A549 treated with Hydrocortisone at 1 μM for 4 hours (cell line): ENCODE measurements at places on chromosomes 12 and 14. TPM values are rescaled to one million over a fixed set of nuclear protein-coding genes. Genes with fewer than 3 reads are reported as not detected.

The LYZ gene
- 0.05 to 0.37 TPM in 2 of 5 replicates, not detected in the others for total RNA-seq

The INF2 gene
- 89.2 to 127 TPM (median 116 TPM) in 5 replicates for total RNA-seq

The AKAP6 gene
- 0.32 to 0.61 TPM (median 0.40 TPM) in 5 replicates for total RNA-seq

The GPRC5D gene
- total RNA-seq = not detected in 5 replicates

The SLC25A21 gene
- 0.50 to 1.9 TPM (median 0.93 TPM) in 5 replicates for total RNA-seq

The CISTR gene
- total RNA-seq = not detected in 5 replicates

The MANSC4 gene
- not detected in 5 replicates for total RNA-seq

The FSCB gene
- total RNA-seq = not detected in 5 replicates

The C12orf54 gene
- not detected in 5 replicates for total RNA-seq

The NFATC4 gene
- 0.10 to 0.31 TPM (median 0.15 TPM) in 4 of 5 replicates, not detected in the other for total RNA-seq

The CLEC6A gene
- not detected in 5 replicates for total RNA-seq

The ADAMTS20 gene
- total RNA-seq = not detected in 5 replicates

The PIWIL1 gene
- not detected in 5 replicates for total RNA-seq

The ACADS gene
- 10.4 to 12.3 TPM (median 10.6 TPM) in 5 replicates for total RNA-seq

The CCDC175 gene
- not detected in 5 replicates for total RNA-seq

The BATF gene
- total RNA-seq = 0.10 TPM in 1 of 5 replicates, not detected in the others

The PAN2 gene
- 13.6 to 17.4 TPM (median 14.0 TPM) in 5 replicates for total RNA-seq

The NGB gene
- total RNA-seq = not detected in 5 replicates

The PRB4 gene
- not detected in 5 replicates for total RNA-seq

The EID3 gene
- total RNA-seq = 5.5 to 8.8 TPM (median 6.1 TPM) in 5 replicates

The NOS1 gene
- total RNA-seq = 0.46 to 0.63 TPM (median 0.51 TPM) in 5 replicates

The KCNJ8 gene
- total RNA-seq = 0.22 to 0.47 TPM (median 0.32 TPM) in 5 replicates

The ATG2B gene
- total RNA-seq = 5.0 to 11.1 TPM (median 7.5 TPM) in 5 replicates

The SART3 gene
- 37.6 to 56.5 TPM (median 39.2 TPM) in 5 replicates for total RNA-seq

The KRT79 gene
- total RNA-seq = 0.08 TPM in 1 of 5 replicates, not detected in the others

The TAS2R7 gene
- not detected in 5 replicates for total RNA-seq

The PPP4R4 gene
- 0.29 to 0.59 TPM (median 0.30 TPM) in 5 replicates for total RNA-seq

The COL2A1 gene
- total RNA-seq = 0.05 to 0.13 TPM (median 0.12 TPM) in 5 replicates

The PTCSC3 gene
- not detected in 5 replicates for total RNA-seq

The LALBA gene
- not detected in 5 replicates for total RNA-seq

The OR2AP1 gene
- not detected in 5 replicates for total RNA-seq

The CLMN gene
- 5.0 to 7.4 TPM (median 6.0 TPM) in 5 replicates for total RNA-seq

The PLXNC1 gene
- total RNA-seq = 0.06 to 0.43 TPM (median 0.15 TPM) in 5 replicates

The VASH1 gene
- 3.0 to 4.4 TPM (median 4.1 TPM) in 5 replicates for total RNA-seq

The TM9SF1 gene
- 61.4 to 81.2 TPM (median 65.5 TPM) in 5 replicates for total RNA-seq

The SRRM4 gene
- not detected in 5 replicates for total RNA-seq

The SLC39A2 gene
- not detected in 5 replicates for total RNA-seq
